ENCODE measurements at places on chromosomes 16 and 17.

DNA sequence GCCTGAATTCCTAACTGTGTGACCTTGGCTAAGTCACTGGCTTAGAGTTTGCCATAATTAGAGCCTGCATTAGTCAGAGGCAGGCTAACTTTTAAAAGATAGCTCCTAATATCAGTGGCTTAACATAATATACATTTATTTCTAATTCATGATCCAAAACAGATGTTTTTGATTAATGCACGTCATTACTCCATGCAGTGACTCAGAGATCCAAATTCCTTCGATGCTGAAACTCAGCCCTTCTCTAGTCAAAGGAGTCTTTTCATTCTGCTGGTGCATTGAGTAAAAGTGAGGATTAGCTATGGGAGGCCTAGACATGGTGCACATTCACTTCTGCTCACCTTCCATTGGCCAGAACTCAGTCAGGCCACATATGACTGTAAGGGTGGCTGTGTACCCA lies 49.8 kb downstream of the IRX3 start:
- DNase-seq: no peak

- no peak for DNase-seq
These were observed 269.1 kb downstream of the FTO start for GRCh38 chr16:53973021-53973420.

- no peak for DNase-seq
These were observed 628.2 kb upstream of the SALL1 start for GRCh38 chr16:51779240-51779639.

DNA sequence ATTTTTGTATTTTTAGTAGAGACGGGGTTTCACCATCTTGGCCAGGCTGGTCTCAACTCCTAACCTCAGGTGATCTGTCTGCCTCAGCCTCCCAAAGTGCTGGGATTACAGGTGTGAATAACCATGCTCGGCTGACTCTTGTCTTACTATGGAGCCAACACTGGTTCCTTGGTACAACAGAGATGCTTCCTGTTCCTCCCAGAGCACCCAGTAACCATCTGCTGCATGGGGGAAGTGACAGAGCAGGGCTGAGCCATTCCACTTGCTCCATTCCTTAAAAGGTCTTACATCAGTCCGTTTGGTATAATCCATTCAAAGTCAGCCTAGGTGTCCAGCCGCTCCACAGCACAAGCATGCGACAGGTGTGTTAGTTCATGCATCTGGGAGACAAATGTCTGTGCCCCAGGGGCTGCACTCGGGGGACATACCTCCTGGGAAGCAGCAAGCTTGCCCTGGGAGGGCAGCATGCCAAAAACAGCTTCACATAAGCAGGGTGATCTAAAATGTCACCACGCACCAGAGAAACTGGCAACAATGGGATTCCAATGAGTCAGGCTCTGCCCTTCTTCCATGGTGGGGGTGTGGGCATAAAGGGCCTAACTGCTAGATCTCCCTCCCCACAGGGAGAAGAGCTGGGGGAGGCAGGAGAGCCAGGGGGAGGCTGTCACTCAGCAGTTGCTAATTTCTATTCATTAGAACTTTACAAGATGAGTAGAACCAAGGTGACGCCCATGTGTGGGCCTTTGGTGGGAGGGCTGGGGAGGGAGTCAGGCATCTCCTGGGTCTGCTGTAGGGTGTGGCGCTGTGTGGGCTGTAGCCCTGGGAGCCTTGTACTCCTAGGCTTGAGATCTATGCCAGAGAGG lies 35.5 kb downstream of the PIPOX start:
- DNase-seq: peak; percentile 29

DNA sequence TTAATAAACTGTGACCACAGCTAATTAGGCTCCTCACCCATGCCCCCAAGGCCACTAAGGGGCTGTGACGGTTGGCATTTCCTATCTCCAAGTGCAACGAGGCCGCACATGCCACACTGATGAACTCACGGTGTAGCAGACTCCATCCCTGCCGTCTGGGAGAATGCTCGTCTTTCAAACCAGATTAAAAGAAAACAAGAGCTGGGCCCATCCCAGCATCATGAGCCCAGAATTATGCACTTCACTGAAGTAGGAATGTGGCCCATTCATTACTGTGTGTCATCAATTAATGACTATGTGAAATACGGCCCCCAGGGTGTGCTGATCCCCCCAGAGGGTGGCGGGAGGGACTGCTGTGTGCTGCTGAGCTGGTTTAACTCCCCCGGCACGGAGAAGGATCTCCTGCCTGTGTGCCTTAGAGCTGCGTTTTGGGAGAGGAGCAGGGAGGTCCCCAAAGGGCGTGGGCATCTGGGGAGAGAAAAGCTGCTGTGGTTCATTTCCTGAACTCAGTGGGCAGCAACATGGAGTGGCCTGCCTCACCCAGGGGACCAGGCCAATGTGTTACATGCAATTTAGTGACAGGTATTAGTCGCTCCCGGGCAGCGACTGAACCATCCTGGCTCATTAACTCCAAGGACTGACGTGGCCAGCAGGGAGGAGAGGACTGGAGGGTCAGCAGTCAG lies 194.5 kb downstream of the FOXL1 start:
- peak; percentile 54 for DNase-seq

DNA sequence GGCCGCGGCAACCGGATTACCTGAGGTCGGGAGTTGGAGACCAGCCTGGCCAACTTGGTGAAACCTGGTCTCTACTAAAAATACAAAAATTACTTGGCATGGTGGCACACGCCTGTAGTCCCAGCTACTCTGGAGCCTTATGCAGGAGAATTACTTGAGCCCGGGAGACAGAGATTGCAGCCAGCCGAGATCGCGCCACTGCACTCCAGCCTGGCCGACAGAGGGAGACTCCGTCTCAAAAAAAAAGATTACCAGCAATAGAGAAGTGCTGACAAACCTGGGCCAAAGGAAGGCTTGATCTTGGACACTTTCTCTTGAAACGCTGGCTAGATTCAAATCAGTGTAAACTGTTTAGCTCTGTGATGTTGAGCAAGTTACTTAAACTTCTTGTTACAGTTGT lies 4.3 kb downstream of the MT1H start:
- peak; percentile 61 for DNase-seq

DNA sequence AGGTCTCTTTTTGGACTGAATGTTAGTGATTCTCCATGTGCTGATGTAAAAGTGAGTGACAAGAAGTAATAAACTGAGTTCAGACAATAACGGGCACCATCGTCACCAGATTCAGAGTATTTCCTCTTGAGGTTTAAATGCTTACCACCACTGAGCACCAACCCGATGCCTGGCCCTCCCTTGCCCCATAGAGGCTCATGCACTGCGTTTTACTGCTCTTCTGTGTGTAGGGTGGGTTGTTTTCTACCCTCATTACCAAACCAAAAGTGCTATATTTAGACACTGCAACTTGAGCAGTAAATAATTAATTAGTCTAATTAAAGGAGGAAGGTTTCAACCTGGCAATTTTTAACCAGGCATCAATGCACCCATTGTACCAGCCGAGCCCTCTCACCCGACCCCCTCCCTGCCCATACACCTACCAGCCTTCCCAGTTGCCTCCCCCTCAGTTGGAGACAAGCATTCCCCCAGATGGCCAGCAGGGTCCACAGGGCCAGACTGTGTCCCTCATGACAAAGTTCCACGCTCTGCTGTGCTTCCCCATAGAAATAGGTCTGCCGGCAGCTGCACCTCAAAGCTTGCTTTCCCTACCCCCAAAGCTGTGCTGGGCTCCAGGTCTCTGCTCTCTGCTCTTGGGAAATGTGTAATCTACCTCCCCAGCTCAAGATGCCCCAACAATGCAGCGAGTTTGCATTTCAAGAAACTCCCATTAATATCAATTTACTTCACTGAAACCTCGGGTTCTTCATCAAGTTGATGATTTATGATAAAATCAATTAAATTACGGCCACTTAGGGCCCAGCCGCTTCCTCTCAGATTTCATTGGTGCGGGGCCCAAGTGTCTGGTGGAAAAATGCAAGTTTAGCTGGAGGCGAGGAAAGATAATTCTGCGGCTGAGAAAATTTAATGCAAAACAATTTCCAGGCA lies 16.0 kb downstream of the HOXB4 start:
- no peak for DNase-seq

DNA sequence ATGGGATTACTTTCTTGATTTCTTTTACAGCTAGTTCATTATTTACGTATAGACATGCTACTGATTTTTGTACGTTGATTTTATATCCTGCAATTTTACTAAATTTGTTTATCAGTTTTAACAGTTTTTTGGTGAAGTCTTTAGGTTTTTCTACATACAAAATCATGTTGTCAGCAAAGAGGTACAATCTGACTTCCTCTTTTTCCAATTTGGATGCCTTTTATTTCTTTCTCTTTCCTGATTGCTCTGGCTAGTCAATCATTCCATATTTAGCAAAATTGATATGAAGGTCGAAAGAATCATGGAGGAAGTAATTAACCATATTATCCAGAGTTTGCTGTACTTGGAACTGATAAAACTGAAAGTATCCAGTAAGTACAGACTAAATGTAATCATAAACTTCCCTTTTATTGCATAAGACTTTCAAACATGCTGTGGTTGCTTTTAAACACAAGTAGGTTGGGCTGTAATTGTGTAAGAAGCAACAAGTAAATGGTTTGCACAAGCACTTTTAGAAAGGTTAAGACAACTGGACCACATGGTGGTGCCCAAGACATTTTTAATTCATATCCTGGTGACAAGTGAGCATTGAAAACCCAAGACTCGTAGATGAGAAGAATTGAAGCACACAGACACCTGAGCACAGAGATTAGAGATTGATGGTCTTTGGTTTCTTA lies 8.4 kb downstream of the GDE1 start:
- DNase-seq: peak; percentile 15

- DNase-seq: peak; percentile 31
These were observed 591 bp downstream of the PSMD7 start for GRCh38 chr16:74297145-74297665.

DNA sequence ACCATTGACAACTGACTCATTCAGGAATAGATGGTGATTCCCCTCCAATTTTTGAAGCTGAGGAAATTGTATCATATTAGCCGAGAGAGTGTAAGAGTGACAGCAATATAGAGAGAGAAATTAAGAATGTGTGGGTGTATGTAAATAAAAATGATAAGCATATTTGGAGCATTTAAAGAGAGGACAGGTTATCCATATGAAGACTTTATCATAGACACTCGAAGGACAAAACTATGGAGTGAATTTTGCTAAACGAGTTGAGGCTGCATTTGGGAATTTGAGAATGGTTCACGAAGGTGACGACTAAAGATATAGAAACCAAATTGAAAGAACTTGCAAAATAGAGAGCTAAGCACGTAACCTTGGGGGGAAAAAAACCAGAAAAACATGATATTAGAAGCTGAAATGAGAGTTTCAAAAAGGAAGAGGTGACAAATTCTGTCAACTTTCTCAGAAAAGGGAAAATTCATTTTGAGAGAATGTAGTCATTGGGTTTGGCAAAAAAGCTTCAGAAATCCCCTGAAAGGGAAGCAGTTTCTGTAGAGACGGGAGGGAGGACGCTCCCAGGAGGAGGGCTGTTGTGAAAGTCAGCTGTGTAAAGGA lies 129.7 kb downstream of the KCNJ2 start:
- DNase-seq: no peak

DNA sequence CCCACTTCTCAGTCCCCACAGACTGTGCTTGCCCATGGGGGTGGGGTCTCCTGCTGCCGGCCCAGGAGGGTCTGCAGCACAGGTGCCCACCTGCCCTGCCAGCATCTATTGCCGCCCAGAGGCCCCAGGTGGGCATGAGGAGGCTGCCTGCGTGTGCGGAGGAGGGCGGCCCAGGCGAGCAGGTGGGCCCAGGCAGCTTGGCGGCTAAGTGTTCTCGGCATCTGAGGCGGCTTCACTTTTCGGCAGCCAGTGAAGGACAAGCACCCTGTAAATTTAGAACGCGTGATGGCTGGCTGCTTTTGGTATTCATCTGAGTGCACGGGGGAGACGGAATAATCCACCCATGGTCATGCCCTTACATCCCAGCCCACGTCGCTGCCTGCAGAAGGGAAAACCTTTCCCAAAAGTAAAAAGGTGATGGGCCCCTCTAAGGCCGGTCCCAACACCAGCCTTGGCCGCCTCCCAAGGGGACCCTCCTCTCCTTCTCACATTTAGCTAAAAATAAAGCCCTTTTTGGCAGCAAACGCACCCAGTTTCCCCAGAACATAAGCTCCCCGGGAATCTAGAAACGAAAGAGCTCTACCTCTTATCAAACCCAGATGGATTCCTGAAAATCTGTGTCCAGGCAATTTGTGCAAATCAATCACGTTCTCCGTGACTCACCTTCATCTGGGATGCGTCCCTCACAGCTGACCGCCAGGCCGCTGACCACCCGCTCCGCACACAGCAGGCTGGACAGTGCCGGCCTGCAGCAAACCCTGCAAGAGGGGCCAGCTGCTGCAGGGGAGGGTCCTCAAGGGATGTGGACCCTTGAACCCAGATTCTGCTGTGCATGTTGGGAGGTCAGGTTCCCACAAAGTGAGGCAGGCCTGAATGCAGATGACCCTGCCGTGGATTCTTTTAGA lies 79.4 kb downstream of the RBFOX3 start:
- no peak for DNase-seq

Data from epithelial cell of esophagus (primary cell).